ENCODE measurements at places on chromosomes 16 and 17.

- no peak for DNase-seq
These were observed 631 bp downstream of the EVI2A start for GRCh38 chr17:31320791-31321190.

DNA sequence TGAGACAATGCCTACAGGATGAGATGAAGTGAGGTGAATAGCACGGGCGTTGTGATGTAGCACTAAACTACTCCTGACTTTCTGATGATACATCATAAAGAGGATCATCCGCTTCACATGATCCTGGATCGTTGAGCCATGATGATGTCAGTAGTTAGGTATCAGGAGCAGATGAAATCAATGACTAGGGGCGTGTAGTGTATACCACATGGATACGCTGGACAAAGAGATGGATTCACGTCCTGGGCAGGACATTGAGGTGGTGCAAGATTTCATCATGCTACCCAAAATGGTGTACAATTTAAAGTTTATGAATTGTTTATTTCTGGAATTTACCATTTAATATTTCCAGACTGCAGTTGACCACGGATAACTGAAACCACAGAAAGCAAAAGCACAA, 156.6 kb downstream of the ANKFN1 start:
- no peak for DNase-seq

GRCh38 chr16:87453326-87453725, 39.5 kb downstream of the ZCCHC14 start:
- no peak for DNase-seq

GRCh38 chr17:70608193-70608592, 438.9 kb downstream of the KCNJ2 start:
- no peak for DNase-seq

DNA sequence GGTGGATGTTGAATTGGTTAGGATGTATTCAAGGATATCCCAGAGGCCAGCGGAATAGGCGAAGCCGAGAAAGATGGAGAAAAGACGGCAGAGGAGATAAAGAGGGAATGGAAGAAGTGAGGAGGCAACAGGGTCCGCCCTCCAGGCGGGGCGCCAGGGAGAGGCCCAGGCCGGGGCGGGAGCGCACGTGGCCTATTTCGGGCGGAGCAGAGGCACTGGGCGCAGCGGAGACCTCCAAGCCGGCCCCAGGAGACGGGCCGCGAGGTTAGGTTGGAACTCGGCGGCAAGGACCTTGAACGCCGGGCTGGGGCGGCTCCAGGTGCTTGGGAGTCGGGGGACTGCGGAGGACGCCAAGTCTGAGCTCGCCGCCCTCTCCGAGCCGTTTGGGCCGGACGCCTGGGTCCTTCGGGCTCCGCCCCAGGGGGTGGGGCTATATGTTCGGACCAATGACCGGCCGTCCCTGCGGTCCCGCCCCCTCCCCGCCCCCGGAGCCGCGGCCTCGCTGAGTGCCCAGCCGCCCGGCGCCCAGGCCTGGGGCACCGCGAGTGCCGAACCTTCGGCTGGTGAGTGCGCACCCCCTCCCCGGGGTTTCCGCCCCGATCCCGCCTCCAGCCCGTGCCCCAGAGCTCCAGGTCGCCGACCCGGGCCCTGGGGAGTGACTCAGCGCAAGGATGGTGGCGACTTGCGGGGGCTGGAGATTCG, at the start of gene ZNF771:
ZNF771 (plus strand) TSS at position 505 of the 702 bp plus-strand sequence. CDS start 448 bp downstream, outside the sequence.
- no peak for DNase-seq

GRCh38 chr17:78583091-78583490, 5.9 kb upstream of the DNAH17 start:
- no peak for DNase-seq

- DNase-seq: no peak
These were observed 19.4 kb downstream of the MYBBP1A start for GRCh38 chr17:4535667-4536258.
